ENCODE measurements at places on chromosomes 7 and 10.
A peak's percentile ranks its signal among the peaks of the same experiment; 100 is the strongest.

GRCh38 chr10:124568339-124568738, 106.7 kb downstream of the LHPP start:
- DNase-seq = no peak

- no peak for DNase-seq
These were observed 23.6 kb downstream of the ZMIZ1 start for GRCh38 chr10:79092292-79092896.

GRCh38 chr10:3806603-3807002, 21.6 kb upstream of the KLF6 start:
- peak; percentile 86 for DNase-seq

DNA sequence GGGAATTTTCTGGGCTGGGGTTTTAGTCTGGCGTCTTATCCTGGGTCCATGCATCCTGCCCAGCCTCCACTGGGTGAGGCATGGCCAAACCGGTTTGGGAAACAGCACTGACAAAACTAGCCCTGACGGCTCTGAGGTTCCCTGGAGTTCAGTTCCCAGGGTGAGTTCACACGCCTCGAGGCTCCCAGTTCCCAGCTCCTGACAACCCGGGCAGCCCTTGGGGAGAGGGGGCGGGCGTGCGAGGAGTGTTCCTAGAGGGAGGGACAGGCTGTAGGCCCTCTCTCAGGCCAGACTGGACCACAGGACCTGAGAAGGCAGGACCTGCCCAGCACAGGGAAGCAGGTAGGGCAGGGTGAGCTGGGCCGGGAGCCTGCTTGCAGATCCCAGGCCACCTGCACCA, 82.3 kb upstream of the PPIF start:
- DNase-seq = no peak

DNA sequence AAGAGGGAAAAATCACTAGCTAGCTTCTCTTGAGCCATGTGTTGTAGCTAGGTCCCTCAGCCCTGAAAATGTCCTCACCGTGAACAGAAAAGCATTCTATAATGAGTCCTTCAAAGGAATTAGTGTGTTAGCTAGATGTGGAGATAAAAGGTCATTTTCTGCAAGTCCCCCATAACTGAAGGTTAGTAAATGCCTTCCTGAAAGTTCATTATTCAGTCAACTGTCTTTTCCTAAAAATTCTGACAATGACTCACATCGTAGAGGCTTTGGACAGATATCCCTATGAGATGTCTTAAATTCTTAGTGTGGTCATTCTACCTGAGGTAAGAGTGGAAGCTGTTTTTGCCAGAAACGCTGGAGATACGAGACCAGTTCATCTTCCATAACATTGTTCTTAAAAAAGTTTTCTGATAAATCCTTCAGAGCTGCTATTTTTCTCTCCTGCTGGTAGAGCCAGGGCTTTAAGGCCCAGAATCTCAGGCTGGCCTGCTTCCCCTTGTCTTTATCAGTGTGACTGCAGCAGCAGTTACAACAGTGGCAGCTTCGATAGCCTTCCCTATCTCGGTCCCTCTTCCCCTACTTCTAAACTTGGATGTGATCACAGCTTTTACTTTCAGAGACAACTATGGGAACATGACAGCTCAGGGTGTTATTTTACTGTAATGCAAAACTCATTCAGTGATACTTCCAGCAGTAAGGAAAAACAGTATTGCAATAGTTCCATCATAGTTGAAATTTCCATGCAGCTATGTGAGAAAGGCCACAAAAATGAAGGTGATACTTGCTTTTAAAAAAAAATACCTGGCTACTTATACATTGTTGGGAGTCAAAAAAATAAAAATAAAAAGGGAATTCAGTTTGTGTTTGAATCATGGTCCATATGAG, 37.3 kb upstream of the PRKAR2B start:
- DNase-seq = no peak

DNA sequence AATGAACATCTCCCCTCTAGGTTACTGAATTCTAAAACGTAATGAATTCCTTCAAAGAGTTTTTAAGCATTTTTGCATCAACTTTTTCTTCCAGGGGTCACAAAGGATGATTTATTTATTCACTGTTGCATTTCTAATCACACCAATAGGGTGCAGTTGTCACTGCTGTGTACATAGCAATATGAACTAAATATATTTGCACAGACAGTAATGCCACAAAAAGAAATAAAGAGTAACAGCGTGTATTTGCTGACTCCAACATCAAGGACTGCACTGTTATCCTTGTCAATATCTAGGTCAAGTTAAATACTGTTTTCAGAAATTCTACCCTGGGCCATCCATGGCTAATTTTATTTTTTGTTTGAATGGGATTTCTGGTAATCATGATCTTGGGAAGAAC, 138.0 kb downstream of the FRMD4A start:
- DNase-seq = no peak

GRCh38 chr7:55502858-55503440, 69.4 kb downstream of the VOPP1 start:
- no peak for DNase-seq

DNA sequence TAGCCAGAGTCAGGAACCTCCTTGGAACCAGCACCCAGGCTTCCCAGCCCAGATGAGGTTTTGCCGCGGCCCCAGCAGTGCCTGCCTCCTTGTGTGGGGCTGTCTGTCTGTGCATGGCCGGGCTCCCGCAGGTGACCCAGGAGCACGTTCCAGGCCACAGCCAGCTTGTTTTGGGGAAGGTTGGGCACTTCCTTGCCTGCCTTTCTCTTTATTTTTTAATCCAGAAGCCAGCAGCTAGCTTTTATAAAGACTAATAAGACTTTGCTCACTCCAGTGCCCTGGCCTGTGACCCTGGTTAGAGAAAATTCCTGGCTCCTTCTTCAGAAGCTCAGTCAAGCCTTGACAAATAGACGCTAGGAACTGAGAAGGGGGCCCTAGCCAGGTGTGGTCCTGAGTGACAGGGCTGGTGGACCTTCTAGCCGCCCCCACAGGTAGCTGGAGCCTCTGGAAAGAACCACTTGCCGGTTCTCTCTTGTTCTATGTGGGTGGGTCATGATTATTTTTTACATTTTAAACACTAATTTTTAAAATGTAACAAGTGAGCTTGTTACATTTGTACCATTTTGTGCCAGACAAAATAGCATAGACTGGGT, 837 bp downstream of the SLC29A3 start:
- DNase-seq = no peak

DNA sequence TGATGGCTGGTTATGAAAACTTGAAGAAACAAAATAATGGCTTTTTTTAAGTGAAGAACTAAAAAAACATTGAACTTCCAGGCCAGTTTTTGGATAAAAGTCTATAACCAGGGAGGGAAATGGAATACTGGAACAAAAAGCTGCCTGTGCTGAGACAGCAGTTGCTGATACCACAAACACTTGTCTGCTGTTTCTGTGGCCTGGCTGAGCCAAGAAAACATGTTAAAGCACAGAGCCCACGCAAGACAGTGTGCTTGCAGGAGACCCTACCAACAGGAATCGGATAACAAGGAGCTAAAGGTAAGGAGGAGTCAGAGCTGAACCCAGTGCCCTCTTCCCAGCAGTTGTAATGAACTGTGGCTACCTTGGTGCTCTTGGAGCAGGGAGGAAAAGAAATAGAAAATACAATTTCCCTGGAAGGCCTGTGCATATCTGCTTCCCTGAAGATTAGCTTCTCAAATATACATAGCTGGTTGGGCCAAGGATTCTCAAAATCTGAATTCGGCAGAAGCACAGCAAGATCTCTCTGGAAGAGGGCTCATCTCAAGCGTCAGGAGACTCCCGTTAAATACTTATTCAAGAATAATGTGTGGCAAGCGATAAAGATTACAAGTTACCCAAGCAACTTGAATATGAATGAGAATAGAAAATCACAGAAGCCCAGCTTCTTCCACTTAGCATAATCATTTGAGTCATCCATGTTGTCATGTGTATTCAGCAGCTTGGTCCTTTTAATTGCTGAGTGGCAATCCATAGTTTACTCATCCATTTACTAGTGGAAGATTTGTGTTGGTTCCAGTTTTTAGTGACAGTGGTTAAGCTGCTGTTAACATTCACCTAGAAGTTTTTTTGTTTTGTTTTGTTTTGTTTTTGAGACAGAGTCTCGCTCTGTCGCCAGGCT, 87.6 kb downstream of the NOD1 start:
- DNase-seq = no peak

Measured in A172 (cell line).